ENCODE measurements at places on chromosomes 3 and 15.

- peak; percentile 75 for DNase-seq
These were observed at the start of gene SST for GRCh38 chr3:187669675-187670504. Gene SST, minus strand, starts transcription at chr3:187670394. Its CDS starts 103 bp downstream, at chr3:187670291.

DNA sequence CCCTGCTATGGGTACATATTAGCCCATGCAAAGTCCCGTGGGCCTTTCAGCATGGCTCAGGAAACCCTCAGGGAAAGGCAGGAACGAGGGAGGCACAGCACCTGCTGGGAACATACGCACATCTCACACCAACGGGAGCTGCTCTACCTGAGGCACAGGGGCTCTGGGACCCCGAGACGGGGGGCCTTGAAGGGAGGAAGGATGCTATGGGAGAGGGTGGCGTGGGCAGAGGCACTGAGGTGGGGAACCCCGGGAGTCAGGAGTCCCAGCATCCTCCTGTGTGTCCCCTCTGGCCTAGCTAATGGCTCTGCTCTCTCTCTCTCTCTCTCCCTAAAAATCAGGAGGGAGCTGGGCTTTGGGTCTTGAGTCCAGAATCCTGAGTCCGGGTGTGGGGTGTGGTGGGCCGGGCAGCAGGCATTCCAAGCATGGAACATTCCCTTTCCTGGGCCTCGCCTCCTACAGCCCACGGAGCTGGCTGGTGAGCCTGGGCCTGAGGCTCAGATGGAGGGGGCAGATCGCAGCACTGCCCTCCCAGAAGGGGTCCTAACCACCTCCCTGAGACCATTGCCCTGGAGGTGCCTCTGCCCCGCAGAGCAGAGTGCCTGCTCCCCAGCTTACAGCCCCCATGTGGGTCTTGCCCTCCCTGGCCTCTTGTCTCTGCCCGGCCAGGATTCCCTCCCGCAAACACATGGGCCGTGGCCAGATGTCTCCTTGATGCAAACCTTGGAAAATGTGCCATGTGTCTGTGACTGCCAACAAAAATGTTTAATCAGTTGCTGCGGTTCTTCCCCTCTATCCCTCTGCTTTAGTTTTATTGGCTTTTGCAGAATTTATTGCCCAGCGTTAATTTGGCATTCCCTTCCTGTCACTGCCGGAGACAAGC is 101.6 kb downstream of the TMEM266 start:
- no peak for DNase-seq

GRCh38 chr15:77819851-77820728 is 187.4 kb upstream of the LINGO1 start:
- DNase-seq, result no peak

GRCh38 chr3:73513260-73513659 is 111.5 kb downstream of the PDZRN3 start:
- peak; percentile 96 for DNase-seq

- DNase-seq, result peak; percentile 35
These were observed 71.9 kb downstream of the FILIP1L start for GRCh38 chr3:100042166-100042981.

DNA sequence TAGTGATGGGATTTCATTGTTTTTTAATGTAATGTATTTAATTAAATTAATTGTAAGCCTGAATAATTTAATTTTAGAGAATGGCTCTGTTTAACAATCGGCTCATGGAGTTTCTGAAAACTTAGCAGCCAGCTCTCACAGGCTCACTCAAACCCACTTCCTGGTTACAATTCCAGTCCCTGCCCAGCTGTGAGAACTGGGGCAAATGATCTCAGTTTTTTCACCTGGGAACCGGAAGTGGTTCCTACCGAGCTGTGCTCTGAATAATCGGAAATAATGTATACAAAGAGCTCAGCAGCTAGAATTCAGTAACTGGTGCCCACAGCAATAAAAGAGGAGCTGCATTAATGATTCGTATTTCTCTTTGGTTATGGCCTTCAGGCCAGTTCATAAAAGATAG is 244.3 kb upstream of the MCTP2 start:
- DNase-seq, result no peak

DNA sequence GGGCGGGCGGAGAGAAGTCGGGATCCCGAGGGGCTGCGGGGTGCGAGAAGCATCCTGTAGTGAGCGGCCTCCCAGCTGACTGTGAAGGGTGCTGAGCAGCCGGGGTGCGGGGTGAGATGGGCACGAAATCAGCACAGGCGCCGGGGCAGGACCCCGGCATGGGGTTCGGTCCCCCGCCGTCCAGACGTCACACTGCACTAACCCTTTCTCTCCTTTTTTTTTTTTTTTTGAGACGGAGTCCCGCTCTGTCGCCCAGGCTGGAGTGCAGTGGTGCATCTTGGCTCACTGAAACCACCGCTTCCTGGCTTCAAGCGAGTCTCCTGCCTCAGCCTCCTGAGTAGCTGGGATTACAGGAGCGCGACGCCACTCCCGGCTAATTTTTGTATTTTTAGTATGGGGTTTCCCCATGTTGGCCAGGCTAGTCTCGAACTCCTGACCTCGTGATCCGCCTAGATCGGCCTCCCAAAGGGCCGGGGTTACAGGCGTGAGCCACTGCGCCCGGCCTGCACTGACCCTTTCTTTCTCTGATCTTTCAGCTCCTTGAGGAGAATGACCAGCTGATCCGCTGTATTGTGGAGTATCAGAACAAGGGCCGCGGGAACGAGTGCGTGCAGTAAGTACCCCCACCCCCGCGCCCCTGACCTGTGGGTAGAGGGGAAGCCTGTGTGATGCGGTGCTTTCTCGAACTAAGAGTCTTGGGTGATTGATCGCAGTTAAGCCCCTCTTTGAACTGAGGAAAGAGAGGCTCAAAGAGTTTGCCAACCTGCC is 513 bp downstream of the SS18L2 start:
- DNase-seq, result peak; percentile 20

DNA sequence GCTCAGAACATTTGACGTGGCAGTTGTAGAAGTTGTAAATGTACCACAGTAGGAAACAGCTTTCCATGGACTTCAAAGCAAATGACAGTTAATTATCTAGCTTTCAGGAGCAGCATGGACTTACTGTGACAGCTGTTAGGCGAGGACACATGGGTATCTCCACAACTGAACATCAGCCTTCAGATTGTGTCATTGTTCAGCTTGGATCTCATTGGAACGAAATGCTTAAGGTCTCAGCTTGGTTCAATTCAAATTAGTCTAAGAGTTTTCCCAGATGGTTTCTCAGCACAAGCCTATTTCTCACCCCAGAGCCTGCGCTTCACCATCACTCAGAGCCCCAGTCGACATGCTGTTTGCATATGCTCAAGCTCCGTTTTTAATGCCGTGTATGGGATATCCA is 21.1 kb upstream of the GYG1 start:
- DNase-seq, result no peak

DNA sequence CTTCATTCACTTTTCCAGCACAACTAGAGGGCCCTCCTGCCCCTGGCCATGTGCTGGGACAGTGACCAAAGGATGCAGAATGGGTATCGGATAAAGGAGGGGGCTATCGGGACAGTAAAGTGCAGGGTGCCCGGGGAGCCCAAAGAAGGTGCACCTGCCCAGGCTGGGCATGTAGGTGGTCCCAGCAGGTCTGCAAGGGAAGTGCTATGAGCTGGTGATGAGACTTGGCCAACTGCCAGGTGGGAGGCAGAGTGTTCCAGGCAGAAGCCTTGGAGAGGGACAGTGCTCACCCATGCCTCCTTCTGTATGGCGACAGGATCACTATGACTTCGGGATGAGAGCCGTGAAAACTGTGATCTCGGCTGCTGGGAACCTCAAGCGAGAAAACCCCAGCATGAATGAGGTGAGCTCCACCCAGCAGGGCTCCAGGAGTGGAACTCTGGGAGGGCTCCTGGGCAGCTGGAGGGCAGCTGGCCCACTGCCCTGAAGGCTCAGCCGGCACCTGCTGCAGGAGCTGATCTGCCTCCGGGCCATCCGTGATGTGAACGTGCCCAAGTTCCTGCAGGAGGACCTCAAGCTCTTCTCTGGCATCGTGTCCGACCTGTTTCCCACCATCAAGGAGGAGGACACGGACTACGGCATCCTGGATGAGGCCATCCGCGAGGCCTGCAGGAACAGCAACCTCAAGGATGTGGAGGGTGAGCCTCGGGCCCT is 48.4 kb downstream of the DNAH1 start:
- DNase-seq, result no peak

- DNase-seq, result no peak
These were observed 6.9 kb upstream of the RFTN1 start for GRCh38 chr3:16520241-16520969.

GRCh38 chr3:176780766-176781165 is 416.5 kb downstream of the TBL1XR1 start:
- no peak for DNase-seq

GRCh38 chr3:144361002-144361401 is 389.4 kb downstream of the DIPK2A start:
- no peak for DNase-seq

DNA sequence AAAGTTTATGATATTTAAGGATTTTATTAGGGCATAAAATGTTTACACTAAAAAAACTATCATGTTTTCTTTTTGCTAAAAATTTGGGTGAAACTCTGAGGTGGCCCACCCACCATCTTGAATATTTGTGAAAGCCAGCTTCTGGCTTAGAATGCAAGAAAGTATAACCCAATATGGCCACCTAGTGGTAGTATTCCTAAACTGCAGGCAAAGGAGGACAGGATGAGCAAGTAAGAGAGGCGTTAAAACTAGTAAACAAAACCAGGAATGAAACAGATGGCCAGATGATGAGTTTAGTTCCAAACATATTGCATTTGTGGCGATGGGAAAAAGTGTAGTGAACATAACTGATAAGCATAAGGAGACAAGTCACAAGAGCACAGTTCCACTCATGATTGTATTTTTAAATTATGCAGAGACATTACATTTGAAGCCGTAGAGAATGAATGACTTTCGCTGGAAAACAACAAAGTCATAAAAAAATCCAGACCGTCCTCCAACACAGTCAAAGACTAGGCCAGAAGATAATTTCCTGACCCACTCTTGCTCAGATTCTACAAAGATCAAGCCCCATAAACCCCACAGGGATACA is 103.3 kb upstream of the PRTG start:
- peak; percentile 73 for DNase-seq
